ENCODE measurements at places on chromosomes 4 and X.
A peak's percentile ranks its signal among the peaks of the same experiment; 100 is the strongest.

GRCh38 chr4:15398732-15399131, 29.1 kb upstream of the C1QTNF7 start:
- H3K27ac ChIP-seq, result no peak overlapping the region
- DNase-seq, result no peak
- no peaks in the 10 kb centered on the region for H3K36me3 ChIP-seq
- no peaks in the 10 kb centered on the region for H3K27me3 ChIP-seq
- no peak overlapping the region for H3K4me3 ChIP-seq
- H3K4me1 ChIP-seq, result peaks cover 43% of the 10 kb centered on the region

DNA sequence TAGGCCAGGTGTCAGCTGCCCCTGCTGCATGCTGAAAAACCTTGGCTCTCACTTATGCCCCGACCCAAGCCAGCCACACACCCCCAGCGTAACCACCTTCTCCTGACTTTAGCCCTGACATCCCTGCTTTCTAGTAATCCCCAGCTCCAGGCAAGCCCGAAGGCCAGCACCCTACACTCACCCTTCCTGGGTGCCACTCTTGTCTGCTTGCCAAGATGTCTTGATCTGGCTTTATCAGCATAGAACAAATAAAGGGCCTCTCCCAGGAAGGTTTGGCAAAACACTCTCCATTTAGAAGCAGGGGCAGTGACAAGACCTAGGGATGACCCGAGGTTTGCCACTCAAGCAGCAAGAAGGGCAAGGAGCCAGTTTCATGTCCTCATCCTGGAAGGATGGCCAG, 6.8 kb upstream of the MAP9 start:
- no peaks in the 10 kb centered on the region for H3K4me1 ChIP-seq
- H3K36me3 ChIP-seq, result no peaks in the 10 kb centered on the region
- H3K27me3 ChIP-seq, result no peaks in the 10 kb centered on the region
- no peak overlapping the region for H3K4me3 ChIP-seq
- DNase-seq, result no peak

GRCh38 chr4:40283968-40284367, 51.2 kb upstream of the CHRNA9 start:
- H3K4me3 ChIP-seq, result peak overlapping the region; percentile 38
- H3K4me1 ChIP-seq, result peaks cover 60% of the 10 kb centered on the region
- peak overlapping the region; percentile 96 for H3K27ac ChIP-seq
- DNase-seq, result peak; percentile 89

GRCh38 chr4:173448103-173448502, 49.2 kb upstream of the SCRG1 start:
- no peak overlapping the region for H3K4me3 ChIP-seq
- no peaks in the 10 kb centered on the region for H3K36me3 ChIP-seq
- no peak for DNase-seq
- no peaks in the 10 kb centered on the region for H3K4me1 ChIP-seq

GRCh38 chrX:37984880-37985279, 21.5 kb upstream of the SYTL5 start:
- H3K27ac ChIP-seq, result no peak overlapping the region
- H3K36me3 ChIP-seq, result no peaks in the 10 kb centered on the region
- peaks cover under 1% of the 10 kb centered on the region for H3K27me3 ChIP-seq
- no peak overlapping the region for H3K4me3 ChIP-seq
- DNase-seq, result no peak

GRCh38 chrX:16333453-16333852, 166.2 kb downstream of the MAGEB17 start:
- no peak overlapping the region for H3K27ac ChIP-seq
- H3K4me3 ChIP-seq, result no peak overlapping the region
- H3K27me3 ChIP-seq, result no peaks in the 10 kb centered on the region
- H3K36me3 ChIP-seq, result no peaks in the 10 kb centered on the region
- no peak for DNase-seq
